NCI-H187 (cell line): ENCODE measurements at places on chromosomes 13 and 19.

DNA sequence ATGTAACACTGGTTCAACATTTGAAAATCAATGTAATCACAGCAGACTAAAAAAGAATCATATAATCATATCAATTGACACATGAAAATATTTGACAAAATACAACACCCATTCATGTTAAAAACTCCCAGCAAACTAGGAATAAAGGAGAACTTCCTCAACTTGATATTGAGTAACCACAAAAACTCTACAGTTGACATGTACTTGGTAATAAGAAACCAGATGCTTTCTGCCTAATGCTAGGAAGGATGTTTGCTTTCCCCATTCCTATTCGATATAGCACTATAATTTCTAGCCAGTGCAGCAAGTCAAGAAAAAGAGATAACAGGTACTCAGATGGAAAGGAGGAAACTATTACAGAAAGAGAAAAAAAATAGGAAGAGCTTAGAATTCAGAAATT is 26.9 kb downstream of the UFM1 start:
- no peak for DNase-seq

- no peak for DNase-seq
Observed at GRCh38 chr19:55611300-55611982, 6.0 kb downstream of the ZNF865 start.

DNA sequence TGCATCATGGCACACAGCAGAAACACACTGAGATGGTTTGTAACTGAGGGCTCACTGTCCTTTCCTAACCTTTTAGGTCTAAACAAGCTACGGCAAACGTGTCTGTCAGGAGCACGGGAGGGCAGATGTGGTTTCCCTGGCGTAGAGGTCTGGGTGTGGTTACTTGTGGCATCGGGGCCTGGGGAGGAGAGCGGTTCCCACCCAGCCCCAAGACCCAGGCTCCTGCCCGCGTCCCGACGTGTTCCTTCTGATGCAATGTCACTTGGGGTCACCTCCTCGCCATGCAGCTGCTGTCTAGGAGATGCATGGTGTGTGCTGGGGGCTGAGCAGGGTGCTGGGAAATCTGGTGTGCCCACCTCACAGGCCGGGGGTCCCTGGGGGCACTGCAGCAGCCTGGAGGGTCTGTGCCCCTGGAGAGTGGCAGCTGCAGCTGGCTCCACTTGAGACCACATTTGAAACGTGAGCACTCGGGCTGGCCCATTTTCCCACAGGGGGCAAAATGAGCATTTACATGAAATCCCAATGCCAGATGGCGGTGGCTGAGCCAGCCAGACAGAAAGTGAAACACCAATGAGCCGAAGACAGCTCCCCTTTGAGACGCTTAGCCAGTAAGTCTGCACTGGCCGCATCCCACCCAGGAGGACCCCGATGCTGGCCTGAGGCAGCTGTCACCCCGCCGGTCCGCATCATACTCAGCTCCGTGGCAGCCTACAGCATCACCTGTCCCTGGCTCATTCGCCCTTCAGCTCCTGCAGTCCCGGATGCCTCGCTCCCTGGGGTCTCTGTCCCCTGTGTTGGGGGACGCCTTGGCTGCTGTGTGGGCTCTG is 22.3 kb upstream of the MYDGF start:
- no peak for DNase-seq

DNA sequence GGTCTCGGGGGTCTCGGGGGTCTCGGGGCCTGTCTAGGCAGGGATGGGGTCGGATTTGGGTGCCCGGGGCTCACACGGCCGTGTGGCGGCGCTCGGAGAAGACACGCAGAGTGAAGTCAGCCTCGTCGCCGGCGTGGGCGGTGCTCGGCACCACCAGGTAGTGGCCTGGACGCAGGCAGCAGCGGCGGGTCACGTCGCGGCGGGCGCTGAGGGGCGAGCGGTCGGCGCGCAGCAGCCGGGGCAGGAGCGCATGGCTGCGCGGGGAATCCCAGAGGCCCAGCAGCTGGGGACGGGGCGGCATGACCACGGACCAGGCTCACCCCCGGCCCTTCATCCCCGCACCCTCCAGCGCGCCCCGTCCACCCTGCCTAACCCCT is 8.2 kb downstream of the CAPN12 start:
- no peak for DNase-seq

GRCh38 chr13:48317511-48318376 is 14.2 kb downstream of the RB1 start:
- DNase-seq: no peak

GRCh38 chr13:107450931-107451330 is 764.4 kb downstream of the LIG4 start:
- no peak for DNase-seq

DNA sequence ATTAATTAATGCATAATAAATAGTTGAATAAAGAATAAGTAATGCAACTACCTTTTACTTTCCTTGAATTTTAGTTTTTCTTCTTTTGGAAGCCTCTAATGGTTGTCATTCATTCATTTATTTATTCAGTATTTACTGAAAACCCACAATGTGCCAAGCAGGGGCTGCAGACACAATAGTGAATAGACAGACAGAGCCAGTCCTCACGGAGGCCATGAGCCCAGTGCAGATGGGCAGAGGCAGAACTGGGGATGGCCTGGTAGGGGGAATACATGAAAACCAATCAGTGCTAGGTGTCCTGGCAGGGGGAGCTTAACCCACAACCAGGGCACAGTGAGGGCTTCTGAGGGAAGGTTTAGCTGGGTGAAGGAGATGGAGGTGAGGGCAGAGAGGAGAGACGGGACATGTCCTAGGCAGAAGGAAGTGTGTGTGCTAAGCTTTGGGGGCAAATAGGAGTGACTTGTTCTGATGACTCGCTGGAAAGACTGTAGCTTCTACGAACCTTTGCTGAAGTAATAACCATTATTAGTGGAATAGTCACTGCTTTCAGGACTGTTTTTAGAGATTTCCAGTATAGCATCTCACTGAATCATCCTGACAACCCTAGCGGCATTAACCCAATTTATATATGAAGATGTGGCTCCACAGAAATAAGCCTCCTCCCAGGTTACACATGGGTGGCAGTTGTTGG is 55.9 kb downstream of the ERCC5 start:
- no peak for DNase-seq

DNA sequence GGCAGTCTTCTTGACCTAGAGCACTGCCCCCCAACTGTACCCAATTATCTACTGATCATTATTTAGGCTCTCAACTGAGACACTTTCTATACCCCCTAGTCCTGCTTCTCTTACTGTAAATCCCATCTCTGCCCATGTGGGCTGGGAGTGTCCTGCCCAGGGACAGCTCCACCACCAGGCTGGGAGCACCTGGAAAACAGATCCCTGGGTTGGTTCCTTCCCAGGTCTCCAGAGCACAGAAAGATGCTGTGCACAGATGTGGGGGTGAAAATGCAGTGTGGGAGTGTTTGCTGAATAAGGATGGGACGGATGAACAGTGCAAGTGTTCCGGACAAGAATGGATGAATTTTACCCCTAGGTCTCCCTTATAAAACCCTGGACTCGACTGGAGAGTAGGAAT is 12.7 kb downstream of the CYP4F2 start:
- no peak for DNase-seq

DNA sequence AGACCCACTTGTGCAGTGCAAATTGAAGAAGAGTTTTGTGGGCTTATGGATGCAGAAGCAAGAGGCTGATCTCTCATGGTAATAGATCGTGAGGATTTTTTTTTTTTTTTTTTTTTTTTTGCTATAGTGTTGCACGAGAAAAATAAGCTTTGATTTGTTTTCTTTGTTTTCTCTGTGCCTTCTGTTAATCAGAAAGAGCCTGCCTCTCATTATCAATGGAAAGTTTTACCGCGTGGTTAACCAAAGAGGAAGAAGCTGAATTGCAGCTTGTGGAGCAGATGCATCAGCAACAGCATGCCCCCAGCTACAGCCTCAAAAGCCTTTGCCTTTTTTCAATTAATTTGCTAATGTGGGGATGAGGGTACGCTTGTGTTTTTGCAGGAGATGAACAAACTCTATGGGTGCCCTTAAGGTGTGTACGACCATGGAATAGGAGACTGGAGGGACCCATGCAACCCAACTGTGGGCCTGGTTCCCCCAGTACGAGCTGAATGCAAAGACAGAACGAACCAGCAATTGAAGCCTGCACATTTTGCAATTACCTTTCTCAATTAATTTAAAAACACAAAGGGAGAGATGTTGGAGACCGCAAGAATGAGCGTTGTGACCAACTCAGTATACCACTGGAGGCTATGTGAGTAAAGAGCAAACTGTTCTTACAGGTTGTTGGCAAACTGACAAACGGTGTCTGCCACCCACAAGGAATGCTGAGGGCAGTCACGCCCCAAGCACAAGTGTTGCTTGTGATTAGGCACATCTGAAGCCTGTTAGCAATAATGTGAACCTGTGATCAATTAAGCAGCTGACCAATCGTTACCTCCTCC is 58.6 kb upstream of the SPRY2 start:
- DNase-seq: no peak

DNA sequence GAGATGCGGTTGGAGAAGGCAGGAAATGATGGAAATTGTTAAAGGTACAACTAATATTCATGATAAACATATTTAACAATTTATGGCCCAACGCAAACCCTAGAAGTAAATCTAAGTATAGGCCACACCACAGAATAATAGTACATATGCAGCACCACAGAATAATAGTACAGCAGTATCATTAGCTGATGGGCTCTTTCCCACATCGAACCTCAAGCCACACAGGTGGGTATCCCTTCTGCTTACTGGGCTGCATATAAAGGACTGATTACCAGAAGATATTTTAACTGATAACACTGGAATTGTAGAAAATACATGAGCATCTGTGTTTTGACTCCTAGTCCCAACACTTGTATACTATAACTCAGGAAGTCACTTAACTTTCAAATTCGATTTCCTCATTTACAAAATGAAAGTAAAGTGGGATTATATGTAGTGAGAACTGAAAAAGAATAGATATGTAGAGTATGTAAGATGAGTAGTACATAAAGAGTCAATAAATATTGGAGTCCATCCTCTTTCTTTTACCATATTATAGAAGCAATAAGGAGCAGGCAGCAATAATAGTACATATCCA is 91.5 kb downstream of the TSC22D1 start:
- no peak for DNase-seq

DNA sequence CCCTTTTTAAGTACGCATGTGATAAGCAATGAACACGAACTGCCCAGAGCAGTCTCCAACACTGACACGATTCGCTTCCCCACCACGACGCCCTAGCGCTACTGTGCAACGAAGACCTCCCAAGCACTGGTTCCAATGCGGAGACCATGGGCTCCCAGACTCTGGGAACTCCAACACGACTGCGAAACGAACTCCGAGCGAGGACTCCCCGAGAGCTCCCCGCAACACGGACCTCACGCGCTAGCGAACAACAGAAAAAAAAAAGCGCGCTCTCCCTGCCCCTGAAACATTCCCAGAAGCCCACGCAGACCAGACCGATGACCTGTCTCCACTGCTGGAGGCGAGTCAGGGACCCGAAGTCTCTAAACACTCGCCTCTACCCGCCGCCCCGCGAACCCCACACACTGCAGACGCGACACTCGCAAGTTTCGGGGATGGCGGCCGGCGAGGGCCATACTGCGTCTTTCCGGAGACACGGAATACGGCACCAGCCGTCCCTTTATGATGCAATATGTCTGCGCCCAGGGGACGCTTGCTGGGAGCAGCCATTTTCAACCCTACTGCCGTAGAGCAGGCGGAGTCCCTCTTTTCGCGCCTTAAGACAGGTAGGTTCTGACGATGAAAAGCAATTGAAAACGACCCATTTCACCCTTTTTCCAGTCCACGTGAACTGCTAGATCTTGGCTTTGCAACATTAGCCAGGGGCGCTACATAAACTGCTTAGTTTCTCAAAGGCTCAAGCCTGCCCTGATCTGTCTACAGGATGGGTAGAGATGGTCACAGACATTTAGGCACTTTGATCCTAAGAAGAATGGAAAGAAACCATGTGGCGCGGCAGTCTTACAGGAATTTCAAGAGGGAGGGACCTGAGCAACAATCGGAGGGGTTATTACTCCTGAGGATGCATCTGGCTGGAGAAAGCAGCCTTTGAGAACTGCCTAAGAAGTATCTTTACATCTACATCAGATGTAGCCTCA is at the start of gene ZNF577:
ZNF577 (minus strand) TSS at position 430 of the 977 bp plus-strand sequence. CDS start 7,569 bp downstream, outside the sequence.
- DNase-seq: no peak

DNA sequence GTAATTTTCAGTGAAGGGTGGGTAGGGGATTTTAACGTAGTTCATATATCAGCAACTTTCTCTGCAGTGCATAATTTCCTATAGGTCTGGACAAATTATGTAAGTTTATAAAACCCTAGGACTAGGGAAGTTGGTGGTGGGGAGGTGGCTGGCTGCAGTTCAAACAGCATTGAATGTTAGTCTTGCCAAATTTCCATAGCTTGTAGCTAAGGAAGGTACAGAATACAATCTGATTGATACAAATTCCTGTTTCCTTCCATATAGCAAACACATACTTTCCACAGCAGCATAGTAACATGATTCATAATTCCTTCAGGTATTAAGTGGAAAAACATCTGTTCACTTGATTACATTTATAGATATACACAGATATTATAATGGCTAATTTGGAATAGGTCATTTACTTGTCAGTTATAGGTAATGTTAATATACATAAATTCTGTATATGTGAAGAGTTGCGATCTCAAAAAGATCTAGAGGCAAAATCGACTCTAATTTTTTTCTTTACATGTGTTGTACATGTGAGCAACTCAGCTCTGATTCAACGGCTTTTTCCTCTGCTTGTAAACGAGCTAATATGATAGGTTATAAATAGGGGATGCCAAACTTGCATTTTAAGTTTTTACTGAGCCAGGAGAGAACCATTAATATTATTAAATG is 233.4 kb upstream of the CSNK1A1L start:
- no peak for DNase-seq

DNA sequence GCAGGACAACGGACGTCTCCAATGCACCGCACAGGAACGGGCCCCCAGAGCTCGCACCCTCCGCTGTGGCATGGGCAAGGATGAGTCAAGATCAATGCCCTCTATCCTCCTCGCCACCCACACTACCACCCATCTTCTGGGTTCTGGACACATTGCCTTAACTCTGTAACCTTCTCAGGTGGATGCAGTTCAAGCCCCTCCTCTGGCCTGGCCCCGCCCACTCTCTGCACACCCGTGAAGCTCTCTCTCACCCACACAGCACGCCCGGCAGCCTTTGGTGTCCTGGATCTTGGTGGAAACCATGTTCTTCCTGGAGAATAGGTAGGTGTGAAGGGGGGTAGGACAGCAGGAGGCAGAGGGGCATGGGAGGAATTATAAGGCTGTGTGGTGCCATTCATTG is 20.7 kb downstream of the MAP4K1 start:
- no peak for DNase-seq

DNA sequence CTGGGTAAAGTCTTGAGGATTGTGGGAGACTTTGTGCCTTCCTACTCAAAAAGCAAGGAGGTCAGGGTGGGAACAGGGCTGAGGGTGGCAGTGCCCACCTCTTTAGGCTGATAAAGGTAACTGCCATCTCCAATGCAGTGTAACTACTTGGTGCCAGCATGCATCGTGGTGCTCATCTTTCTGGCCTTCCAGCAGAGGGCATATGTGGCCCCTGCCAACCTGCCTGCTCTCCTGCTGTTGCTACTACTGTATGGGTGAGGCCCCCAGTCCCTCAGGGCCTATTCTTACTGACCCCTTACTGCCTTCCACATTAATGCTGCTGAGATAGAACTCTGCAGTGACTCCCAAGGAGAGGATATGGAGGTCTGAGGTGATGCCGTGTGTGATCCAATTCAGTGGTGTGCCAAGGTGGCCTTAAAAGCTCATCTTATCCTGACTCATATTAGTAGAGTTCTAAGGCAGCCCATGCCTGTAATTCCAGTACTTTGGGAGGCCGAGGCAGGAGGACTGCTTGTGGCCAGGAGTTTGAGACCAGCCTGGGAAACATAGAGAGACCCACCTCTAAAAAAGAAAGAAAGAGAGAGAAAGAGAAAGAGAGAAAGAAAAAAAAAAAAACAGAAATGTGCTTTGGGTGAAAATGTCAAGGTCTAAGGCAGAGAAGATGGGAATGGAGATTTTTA is 9.7 kb upstream of the ARHGAP45 start:
- DNase-seq: no peak

GRCh38 chr13:39926345-39926744 is 270.9 kb downstream of the COG6 start:
- DNase-seq: no peak
